ENCODE measurements at places on chromosomes 7 and 10.

DNA sequence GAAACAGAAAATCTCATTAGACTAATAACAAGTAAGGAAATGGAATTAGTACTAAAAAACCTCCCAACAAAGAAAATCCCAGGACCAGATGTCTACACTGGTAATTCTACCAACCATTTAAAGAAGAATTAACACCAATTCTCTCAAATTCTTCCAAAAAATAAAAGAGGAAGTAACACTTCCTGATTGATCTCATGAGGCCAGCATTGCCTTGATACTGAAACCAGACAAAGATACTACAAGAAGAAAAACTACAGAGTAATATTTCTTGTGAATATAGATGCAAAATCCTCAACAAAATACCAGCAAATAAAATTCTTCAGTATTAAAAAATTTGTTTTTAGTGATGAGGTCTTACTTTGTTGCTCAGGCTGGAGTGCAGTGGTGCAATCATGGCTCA lies 21.3 kb downstream of the GCK start:
- DNase-seq, result no peak

DNA sequence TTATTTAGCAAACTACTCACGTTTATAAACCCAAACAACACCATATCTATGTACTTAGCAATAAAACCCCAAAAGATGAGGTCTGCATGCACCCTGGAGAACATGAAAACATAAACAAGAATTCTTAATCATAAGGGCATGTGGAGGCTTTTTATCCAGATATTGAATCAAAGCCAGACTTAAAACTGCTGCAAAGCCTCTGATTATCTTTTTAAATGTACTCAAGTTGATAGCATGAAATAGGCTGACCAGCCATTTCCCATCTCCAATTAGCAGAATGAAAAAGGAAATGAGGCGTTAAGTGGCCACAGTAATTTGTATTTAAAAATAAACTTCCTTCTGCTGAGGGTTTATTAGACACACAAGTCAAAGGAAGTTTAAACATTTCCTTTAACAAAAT lies 48.3 kb downstream of the ITIH5 start:
- DNase-seq, result no peak

- no peak for DNase-seq
Measured at GRCh38 chr10:71824333-71824732, 26.7 kb downstream of the PSAP start.

DNA sequence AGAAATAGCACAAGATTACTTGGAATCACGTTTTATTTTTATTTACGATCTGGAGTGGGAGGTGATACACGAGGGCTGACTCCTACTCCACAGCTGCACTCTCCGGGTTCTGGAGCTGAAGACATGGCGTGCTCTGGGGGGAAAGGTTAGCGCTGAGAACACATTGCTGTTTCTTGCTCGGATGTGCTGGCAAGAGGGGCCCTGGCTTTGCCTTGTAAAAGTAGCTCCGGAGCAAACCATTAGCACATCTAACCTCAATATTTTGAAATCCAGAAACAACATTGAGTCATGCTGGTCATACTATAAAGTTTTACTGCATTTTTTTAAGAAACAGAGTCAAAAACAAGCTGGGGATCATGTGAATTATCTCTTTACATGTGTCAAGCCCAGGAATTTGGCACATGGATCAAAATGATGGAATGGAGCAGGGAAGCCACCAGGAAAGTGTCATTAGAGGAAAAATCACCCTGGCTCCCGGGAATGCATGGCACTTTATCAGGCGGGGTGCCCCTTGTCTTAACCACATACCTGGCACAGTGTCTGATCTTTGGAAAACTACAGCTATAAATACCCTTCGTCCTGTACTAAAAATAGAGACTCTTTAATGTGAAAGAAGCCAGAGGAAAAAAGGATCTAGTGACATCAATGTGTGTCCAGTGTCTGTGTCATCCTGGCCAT lies 31.6 kb upstream of the LYZL1 start:
- DNase-seq, result no peak

GRCh38 chr7:41107938-41108448 lies 594.9 kb downstream of the INHBA start:
- no peak for DNase-seq

GRCh38 chr7:77580762-77581350 lies 43.8 kb downstream of the PTPN12 start:
- DNase-seq, result no peak

- no peak for DNase-seq
Measured at GRCh38 chr10:5488272-5489161, 10.9 kb downstream of the CALML5 start.

- DNase-seq, result no peak
Measured at GRCh38 chr10:43237128-43237527, 29.7 kb downstream of the RASGEF1A start.

- DNase-seq, result no peak
Measured at GRCh38 chr10:17088118-17088806, 41.3 kb downstream of the CUBN start.

DNA sequence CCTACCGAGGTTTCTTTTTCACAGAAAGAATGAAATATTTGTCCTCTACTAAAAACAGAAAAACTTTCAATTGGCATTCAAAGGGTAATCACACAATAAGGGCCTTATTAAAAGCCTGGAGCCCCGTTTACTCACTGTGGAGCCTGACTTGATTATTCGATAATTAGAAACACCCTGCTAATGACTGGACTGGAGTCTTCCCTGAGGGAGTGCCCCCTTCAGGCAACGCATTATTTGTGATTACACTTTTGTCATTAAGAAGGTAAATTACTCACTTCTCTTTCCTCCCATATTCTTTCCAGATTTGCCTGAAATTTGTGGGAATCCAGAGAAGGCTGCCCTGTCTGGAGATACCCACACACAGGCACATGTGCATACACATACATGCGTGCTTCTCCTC lies 444.2 kb upstream of the NPVF start:
- DNase-seq, result no peak
